Stimulated activated CD8-positive, alpha-beta memory T cell treated with anti-CD3 and anti-CD28 coated beads, Interleukin-7, amount 100 ng/mL, for 24 hours (primary cell): ENCODE measurements at places on chromosomes 7 and 10.

DNA sequence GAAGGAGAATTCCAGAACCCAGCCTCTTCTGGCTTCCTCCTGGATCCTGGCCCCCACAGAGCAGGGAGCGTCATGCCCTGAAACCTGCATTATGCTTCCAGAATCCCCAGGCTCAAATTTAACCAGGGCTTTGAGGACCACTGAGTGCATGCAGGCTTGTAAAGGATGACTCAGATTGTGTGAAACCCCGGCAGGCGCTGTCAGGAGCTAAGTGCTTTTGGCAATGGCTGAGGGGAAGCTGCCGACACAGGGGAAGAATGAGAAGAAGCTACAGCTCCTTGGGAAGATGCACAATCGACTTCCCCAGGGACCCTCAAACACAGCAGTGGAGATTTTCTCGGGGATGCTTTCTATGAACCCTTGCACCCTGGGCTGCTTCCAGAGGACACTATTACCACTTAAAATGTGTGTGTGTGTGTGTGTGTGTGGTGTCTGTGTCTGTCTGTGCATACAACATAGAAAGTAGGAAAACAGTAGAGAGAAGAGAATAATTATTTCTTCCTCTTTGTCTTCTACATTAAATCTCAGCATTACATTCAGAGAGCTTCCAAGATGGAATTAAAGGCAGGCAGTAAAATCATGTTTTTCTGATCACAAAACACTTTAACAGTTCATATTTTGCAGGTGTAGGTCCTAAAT lies 183.5 kb upstream of the INHBA start:
- DNase-seq: no peak

GRCh38 chr7:2575046-2575732 lies 16.4 kb downstream of the IQCE start:
- no peak for DNase-seq

- no peak for DNase-seq
Observed at GRCh38 chr10:91103384-91104192, 116.9 kb upstream of the PCGF5 start.

DNA sequence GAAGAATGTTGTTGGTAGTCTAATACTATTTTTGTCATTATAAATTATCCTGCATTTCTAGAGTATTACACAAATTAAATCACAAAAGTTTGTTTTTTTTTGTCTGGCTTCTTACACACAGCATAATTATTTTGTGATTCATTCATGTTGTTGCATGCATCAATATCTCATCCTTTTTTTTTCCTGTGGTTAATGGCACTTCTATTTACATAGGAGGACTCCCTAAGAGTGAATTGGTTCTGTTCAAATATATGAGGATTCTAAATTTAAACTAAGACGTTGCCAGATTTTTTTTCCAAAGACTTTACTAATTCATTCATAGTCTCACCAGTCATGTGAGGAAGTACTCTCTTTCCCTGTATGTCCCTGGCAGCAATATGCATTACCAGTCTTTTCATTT lies 303.3 kb downstream of the GPR37 start:
- DNase-seq: no peak

GRCh38 chr7:137036768-137037167 lies 168.3 kb downstream of the CHRM2 start:
- DNase-seq: no peak

DNA sequence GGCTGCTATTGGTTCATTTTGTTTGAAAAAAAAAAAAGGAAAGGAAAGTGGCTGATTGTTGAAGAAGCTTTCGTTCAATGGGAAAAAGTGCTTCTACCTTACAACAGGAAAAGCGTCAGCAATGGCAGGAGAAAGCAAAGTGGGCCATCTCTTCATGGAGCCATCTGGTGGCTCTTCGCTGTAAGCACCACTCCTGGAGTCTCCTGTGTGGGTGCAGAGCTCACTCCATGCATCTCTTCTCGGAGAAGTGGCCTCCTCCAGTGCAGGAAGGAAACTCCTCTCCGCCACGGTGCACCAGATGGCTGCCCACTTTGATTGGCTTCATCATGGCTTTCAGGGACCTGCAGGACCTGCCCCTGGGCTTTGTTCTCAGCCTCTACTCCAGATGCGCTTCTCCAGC lies 250.9 kb downstream of the PTEN start:
- no peak for DNase-seq

- DNase-seq: no peak
Observed at GRCh38 chr10:22386503-22386902, 41.2 kb downstream of the SPAG6 start.

DNA sequence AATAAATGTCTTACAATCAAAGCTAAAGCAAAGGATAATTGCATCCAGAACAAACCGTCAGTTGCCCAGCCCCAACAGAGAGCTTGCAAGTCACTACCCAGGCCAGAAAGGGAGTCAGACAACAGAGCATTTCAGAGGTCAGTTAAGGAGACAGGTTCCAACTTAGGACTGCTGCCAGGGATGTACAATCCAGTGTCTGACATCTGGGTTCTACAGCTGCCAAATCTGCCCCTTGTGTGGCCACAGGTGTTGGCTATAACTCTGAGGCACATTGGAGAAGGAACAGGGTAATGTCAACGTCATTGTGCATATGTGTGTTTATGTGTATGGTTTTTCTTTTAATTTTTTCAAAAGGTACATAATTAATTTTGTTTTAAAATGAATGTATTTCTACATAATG lies 85.2 kb upstream of the GLCCI1 start:
- DNase-seq: no peak

DNA sequence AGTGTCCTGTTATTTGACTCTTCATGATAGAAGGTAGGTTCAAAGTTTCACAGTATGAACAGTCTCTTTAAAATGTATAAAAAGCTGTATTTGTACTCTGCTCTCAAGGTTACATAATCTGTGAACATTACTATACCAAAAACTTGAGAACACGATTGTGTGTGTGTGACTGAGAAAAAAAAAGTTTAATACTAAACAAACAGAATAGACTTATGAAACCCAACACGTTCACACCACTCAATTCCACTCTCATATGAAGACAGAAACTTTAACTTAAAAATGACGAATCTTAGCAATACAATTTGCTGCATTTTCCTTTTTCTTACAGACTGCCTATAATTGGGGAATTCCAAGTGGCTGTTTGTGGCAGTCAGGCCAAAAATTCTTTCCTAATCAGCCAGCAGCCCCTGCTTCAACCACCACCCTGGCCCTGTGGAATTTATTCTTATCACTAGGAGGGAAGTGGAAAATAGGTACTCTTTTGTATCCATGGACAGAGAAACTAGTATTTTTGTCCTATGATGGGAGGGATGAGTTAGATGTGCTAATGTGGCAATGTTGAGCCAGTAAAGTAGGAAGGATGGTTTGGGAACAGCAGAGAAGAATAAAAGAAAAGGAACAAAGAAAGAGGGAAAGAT lies 42.8 kb downstream of the MINDY3 start:
- DNase-seq: no peak

DNA sequence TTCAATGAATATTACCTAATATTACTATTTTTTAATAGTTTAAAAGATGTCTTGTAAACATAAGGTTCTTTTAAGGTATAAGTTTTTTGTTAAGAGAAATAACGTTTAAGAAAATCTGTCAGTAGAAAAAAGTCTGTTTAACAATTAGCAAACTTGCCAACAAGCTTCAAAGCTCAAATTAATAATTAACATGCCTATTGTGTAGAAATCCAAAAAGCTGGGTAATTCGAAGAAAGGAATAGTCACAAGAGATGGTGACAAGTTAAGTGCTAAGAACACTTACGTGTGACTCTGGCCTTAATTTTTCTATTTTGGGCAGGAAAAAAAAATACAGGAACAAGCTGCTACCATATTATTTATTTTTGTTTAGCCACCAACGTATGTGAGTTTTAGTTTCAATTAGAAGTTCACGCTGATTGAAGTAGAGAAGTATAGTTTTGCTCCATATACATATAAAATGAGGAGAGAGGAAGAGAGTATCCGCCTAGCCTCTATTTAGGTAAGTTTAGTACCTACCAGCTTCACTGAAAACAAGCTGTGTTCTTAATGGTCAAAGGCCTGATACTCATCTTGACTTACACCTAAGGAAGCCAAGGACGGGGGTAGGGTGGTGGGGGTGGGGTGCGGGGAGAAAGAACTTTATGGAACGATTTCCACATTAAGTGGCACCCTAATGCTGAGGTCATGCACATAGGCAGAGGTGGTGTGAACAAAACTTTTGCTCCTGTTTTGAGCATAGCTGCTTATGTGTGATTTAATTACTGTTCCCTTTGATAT lies 43.4 kb upstream of the AGBL3 start:
- DNase-seq: no peak

DNA sequence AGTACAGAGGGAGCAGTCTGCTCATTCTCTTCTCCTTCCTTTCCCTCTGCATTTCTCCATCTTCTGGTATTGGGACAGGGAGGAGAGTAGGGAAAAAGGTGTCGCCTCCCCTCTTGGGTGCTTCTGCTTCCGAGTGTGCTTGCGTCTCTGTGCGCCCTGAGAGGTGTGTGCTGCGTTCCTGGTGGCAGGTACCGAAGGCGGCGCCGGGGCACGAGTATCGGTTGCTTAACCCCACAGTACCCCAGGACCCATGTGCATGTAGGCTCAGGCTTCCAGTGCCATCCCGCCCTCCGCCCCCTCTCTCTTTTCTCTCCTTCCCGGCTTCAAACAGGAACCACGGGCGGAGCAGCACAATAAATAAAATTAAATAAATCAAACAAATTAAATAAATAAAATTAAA lies 169.3 kb upstream of the GLI3 start:
- no peak for DNase-seq

GRCh38 chr10:1249142-1249920 lies 193.1 kb downstream of the WDR37 start:
- no peak for DNase-seq

DNA sequence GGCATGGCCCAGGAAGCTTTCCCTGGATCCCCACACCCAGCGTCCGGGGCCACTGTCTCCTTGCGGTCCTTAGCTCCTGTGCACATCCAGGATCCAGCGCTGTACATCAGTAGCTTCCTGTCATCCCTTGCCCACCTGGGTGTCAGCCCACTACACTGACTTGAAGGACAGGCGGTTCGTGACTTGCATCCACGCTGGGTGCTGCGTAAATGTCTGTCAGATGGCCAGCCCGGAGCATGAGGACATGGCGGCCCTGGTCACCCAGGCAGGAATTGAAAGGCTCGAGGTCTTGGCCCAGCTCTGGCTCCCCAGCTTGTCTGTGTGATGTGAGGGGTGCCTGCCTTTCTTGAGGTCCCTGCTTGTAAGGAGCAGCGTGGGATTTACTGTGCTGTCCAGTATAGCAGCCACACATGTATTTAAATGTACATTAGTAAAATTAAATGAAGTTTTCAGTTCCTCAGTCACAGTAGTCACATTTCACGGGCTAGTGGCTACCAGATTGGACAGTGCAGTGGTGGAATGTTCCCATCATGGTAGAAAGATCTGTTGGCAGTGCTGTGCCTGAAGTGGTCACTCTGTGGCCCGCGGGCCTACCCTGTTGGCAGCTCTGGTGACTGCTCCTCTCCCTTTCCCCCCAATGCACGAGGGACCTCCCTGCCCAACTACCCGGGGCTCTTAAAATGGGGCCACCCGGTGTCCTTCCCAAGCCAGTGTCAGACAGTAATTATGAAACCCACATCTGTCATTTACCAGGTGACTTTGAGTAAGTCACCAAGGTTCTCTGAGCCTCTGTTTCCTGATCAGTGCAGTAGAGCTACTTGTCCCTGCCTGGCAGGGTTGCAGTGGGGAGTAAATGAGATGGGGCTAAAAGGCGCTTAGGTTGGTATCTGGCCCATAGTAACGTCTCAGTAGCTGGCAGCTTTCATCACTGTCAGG lies 97.8 kb upstream of the PPIF start:
- no peak for DNase-seq

GRCh38 chr7:71625545-71625944 lies 493.6 kb downstream of the GALNT17 start:
- no peak for DNase-seq

DNA sequence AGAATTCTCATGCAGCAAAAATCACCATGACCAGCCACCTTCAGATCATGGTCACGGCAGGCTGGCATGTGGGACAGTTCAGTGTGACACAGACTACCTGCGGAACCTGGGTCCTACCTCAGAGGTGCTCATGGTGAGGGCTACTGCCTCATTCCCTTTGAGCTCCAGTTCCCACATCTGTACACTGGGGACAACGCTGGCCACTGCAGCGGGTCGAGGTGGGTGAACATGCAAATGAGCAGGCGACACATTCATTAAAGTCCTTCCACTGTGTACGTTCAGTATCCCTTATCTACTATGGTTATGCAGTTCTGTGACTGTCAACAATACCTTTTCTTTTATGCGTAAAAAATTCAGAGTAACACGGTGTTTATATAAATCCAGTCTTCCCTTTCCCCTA lies 218.7 kb upstream of the AOAH start:
- no peak for DNase-seq

DNA sequence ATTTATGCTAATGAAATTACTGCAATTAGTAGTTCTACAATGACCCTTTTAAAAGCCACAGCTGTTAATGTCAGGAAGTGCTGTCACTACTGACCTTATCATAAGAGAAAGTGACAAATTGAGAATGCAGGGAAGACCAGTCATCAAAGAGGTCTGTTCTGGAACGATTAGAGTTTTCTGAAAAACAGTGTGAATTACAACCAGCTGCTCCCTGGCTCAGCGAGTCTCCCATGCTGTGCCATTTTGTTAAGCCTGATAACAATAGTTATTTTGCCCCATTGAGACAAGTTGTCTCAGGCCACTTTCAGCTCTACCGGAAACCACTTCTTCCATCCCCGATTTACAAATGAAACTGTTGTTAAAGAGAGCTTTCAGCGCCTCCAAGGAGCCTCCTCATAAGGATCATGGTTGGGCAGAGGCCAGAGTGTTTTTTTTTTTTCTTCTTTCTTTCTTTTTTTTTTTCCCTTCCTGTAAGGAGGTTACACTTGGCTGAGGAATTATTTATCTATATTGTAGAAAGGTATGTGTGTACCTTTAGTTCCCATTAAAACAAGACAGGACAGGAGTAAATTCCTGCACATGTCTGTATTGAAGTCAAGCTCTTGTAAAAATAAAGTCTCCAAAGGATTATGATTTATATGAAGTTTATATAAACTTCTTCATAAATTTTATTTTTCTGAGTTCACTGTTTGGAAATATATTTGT lies 173.6 kb downstream of the CDCA7L start:
- no peak for DNase-seq

DNA sequence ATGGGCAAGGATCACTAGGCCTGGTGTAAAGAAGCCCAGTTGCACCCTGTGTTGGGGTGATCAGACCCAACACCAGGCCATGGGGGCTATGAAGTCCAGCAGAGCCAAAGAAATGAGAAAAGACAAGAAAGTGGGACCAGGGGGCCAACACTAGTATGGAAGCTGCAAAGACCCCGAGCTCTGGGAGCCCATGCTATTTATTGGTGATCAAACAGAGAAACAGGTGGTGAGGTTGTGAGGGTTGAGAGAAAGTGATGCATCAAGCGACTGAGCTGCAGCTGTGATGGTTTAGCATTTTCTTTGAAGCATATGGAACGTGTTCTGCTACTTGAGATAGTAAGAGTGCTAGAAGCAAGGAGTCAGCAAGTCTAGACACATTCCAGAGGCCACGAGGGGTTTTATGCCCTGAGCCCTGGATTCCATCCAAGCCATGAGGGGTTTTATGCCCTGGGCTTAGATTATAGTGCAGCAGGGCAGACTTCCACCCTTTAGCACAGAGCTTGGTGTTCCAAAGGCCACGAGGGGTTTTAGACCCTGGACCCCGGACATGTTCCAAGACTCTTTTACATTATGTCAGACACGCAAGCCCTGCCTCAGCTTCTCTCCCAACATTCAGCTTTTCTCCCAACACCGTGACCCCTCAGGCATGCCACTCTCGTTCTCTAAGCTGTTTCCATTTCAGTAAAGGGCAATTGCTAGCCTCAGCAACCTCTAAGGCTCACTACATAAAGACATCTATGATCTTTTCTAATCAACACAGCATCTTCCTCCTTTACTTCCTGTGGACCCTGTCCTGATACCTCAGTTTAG lies 43.1 kb upstream of the GPAM start:
- no peak for DNase-seq
